ENCODE measurements at places on chromosomes 5 and 9.

- no peak for DNase-seq
Observed at GRCh38 chr5:155884041-155884440, 442.9 kb upstream of the SGCD start.

GRCh38 chr9:110329639-110330230 lies 7.9 kb downstream of the TXNDC8 start:
- DNase-seq: no peak

- no peak for DNase-seq
Observed at GRCh38 chr5:151612689-151613427, 21.7 kb upstream of the FAT2 start.

- DNase-seq: no peak
Observed at GRCh38 chr5:145942201-145942600, 5.8 kb downstream of the SH3RF2 start.

DNA sequence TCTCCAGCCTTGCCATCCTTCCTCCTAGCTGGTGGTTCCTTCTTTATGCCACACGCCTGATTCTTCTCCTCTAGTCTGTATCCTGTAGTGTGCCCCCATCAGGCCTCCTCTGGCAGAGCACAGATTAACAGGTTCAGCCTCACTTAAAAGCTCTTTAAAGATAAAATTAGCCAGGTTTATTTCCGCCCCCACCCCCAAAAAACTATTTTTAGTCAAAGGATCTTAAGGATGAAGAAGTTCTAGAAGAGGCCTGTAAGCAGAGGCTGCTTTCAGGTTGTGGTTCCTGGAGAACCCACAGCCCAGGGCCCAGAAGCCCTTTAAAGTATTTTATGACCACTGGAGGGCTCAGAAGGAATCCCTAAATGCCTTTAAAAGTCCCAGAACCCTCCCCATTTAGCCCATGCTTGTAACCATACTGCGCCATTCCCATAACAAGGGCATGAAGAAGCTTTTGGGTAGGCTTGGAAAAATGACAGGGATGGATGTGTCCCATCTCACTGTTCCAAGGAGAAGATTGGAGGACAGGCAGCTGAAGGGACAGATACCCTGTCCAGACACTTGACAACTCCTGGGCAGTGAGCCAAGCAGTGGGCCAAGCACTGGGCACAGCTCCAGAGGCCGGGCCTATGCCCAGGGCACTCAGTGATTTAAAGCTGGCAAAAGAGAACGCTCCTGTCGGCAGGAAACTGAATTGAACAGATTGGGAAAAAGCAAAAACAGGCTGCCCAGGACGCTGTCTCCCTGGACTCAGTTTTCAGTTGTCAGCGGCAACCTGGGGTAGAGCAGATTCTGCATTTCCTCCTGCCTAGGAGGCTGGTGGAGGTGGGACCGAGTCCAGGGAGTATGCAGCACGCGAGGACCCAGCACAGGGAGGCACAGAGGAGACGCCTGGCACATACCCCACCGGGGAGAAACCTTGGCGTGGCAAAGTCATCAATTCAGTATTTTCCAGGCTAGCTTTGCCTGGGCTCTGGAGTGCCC lies 106.3 kb upstream of the SSBP2 start:
- DNase-seq: peak; percentile 82

DNA sequence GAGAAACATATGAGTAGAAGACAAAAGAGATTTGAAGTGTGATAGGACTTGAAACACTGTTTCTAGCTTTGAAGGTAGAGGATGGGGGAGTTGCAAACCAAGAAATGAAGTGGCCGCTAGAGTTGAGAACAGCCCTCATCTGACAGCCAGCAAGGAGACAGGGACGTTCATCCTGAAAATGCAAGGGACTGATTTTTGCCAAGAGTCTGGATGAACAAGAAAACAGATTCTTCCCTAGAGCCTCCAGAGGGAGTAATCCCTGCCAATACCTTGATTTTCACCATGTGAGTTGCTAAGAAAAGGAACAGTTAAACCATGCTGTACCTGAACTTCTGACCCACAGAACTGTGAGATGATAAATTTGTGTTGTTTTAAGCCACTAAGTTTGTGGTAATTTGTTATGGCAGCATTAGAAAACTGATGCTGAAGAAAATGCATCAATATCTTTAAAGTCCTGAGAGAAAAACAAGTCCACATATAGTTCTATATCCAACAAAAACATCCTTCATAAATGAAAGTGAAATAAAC lies 154.0 kb upstream of the ADAMTSL1 start:
- DNase-seq: no peak

- no peak for DNase-seq
Observed at GRCh38 chr5:113060408-113061025, 83.9 kb downstream of the DCP2 start.

DNA sequence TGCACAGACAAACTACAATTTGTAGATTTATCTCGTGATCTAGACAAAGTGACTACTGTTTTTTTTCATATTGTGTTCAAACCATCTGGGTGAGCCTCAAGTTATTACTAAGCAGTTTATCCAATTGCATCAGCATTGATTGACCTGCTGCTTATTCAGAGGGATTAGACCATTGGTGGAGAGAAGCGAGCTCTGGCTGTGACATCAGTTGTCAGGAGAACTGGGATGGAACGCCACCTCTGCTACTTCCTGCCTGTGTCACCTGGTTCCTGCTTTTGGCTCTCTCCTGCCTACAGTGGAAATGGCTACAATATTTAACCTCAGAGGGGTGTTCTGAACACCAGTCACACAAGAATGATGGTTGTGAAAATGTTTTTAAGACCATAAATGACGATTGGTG lies 12.1 kb downstream of the NR4A3 start:
- DNase-seq: no peak

- no peak for DNase-seq
Observed at GRCh38 chr5:157718519-157718918, 12.7 kb upstream of the THG1L start.

- no peak for DNase-seq
Observed at GRCh38 chr9:109452761-109453160, 45.3 kb downstream of the PTPN3 start.

GRCh38 chr5:167777746-167778145 lies 513.7 kb upstream of the WWC1 start:
- DNase-seq: no peak

GRCh38 chr9:131738293-131739132 lies 1.4 kb downstream of the RAPGEF1 start:
- no peak for DNase-seq

GRCh38 chr5:54745599-54745998 lies 228.0 kb downstream of the SNX18 start:
- no peak for DNase-seq

DNA sequence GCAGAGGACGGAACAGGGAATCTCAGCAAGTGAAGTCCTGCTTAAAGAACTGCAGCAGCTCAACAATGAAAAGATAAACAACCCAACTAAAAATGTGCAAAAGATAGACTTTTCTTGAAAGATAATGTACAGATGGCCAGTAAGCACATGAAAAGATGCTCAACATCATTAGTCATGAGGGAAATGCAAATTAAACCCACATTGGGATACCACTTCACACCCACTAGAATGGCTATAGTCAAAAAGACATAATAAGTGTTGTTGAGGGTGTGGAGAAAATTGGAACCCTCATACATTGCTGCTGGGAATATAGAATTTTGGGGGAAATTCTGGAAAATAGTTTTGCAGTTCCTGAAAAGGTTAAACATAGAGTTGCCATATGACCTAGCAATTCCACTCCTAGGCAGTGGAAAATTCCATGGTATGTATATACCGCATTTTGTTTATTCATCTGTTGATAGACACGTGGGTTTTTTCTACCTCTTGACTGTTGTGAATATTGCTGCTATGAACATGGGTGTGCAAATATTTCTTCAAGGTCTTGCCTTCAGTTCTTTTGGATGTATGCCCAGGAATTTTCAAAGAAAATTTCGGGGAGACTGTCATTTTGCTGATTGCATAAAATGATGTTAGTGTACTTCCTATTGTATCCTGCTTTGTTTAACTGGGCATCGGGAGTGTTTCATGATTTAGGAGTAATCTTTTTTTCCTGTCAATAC lies 7.2 kb downstream of the CNOT8 start:
- no peak for DNase-seq

DNA sequence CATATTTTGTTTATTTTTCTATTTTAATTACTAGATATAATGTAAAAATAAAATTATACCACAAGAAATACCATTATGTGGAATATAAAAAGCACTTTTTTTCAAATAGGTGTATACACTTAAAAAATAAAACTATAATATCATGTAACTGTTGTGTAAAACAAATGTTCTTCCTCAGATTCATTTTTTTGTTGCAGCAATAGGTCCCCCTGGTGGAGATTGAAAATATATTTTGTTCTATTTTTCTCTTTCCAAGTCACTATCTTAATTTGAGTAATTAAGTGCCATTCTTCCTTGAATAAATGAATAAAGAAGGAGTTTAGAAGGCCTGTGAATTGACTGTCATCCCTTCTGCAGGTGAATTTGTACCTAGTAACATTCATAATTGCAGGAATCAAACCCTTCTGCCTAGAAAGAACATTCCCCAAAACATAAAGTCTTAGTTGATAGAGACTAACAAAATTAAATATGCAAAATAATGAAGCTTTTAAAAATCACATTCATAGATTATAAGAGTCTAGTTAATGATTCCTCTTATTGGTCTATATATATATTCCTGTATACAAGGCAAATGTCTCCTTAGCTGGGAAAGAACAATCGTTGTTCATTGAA lies 23.4 kb downstream of the CETN3 start:
- DNase-seq: no peak

GRCh38 chr5:100731768-100732167 lies 171.3 kb downstream of the ST8SIA4 start:
- no peak for DNase-seq

- no peak for DNase-seq
Observed at GRCh38 chr9:96038271-96038670, 162.8 kb downstream of the ERCC6L2 start.

- no peak for DNase-seq
Observed at GRCh38 chr5:173018358-173018757, 34.8 kb downstream of the ATP6V0E1 start.

- DNase-seq: no peak
Observed at GRCh38 chr9:125547368-125547767, 159.6 kb downstream of the MAPKAP1 start.

- no peak for DNase-seq
Observed at GRCh38 chr5:156667616-156668015, 182.5 kb upstream of the PPP1R2B start.

- DNase-seq: no peak
Observed at GRCh38 chr5:151569132-151570046, 21.7 kb downstream of the FAT2 start.

GRCh38 chr5:98624145-98624880 lies 149.2 kb upstream of the RGMB start:
- no peak for DNase-seq

DNA sequence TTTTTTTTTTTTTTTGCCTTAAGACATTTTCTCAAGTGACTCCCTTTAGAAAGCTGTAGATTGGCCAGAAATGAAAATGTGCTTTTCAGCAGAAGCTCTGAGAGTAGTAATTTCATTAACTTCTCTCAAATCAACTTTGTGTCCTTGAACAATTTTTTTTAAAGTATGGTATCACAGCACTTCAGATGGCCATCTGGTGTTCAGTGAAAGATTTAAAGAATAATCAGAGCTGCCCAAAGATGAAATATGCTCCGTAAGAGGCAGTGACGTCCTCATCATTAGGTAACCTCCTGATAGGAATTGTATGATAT lies 43.0 kb upstream of the PCAT7 start:
- no peak for DNase-seq

GRCh38 chr5:126437721-126438120 lies 14.5 kb downstream of the GRAMD2B start:
- DNase-seq: no peak

All from dorsolateral prefrontal cortex (tissue), 122 donors.